ENCODE measurements at places on chromosomes 16 and 17. TPM values are rescaled to one million over a fixed set of nuclear protein-coding genes. Genes with fewer than 3 reads are reported as not detected.

PRSS22 gene
- total RNA-seq, result 1.2 TPM

TBC1D3B gene
- total RNA-seq, result 6.0 TPM

KRT33B gene
- not detected for total RNA-seq

GRCh38 chr17:52148288-52148968, 10.1 kb downstream of the CA10 start:
- H3K36me3 ChIP-seq, result no peaks in the 10 kb centered on the region
- H3K27ac ChIP-seq, result no peak overlapping the region
- no peak overlapping the region for H3K4me3 ChIP-seq
- DNase-seq, result no peak
- H3K27me3 ChIP-seq, result no peaks in the 10 kb centered on the region

DNA sequence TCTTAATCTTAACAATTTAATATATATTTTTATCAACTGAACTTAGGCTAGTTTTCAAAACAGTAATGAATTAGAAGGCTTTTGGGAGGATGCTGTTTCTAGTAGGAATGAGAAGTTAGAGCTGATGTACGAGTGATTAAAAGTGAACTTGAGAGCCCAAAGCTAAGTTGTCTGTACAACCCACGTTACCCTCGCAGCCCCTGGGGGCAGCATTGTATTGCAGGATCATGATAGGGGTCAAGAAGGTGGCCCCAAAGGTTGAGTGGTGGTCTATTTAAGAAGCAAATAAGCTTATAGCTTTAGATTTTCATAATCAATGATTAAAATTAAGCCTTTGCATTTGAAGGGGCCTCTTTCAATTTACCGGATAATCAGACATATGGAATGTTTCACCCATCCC, 33.7 kb upstream of the ALDH3A2 start:
- peaks cover 3% of the 10 kb centered on the region for H3K4me1 ChIP-seq
- no peaks in the 10 kb centered on the region for H3K36me3 ChIP-seq
- no peak for DNase-seq
- H3K4me3 ChIP-seq, result no peak overlapping the region
- no peak overlapping the region for H3K27ac ChIP-seq

DNA sequence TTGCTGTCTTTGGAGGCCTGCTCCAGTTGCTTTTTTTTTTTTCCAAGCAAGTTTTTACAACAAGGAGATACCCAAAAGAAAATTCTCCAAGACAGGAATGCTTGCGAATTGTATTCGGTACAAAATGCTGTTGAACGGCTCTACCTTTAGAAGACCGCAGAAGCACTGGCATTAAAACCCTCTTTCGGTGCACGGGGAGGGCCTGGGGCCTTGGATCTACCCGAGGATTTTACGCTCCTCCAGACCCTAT, 1.3 kb upstream of the HELZ start:
- no peaks in the 10 kb centered on the region for H3K36me3 ChIP-seq
- H3K4me1 ChIP-seq, result peaks cover 4% of the 10 kb centered on the region
- DNase-seq, result no peak

- no peak for DNase-seq
- H3K27me3 ChIP-seq, result no peaks in the 10 kb centered on the region
- no peak overlapping the region for H3K4me3 ChIP-seq
- no peaks in the 10 kb centered on the region for H3K36me3 ChIP-seq
- H3K4me1 ChIP-seq, result peaks cover 2% of the 10 kb centered on the region
Measured at GRCh38 chr16:11550791-11551498, 35.8 kb downstream of the LITAF start.

DNA sequence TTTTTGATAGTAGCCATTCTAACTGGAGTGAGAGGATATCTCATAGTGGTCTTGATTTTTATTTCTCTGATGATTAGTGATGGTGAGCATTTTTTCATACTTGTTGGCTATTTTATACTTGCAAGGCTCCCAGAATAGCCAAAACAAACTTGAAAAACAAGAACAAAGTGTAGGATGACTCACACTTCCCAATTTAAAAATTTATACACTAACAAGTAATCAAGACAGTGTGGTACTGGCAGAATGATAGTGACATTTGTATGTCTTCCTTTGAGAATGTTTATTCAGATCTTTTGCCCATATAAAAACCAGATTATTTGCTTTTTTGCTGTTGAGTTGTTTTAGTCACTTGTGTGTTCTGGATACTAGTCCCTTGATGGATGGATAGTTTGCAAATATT, 17.8 kb downstream of the SPECC1 start:
- no peaks in the 10 kb centered on the region for H3K36me3 ChIP-seq
- H3K27me3 ChIP-seq, result no peaks in the 10 kb centered on the region

GRCh38 chr16:85114909-85115567, 2.8 kb upstream of the CIBAR2 start:
- peak; percentile 92 for DNase-seq
- H3K27me3 ChIP-seq, result no peaks in the 10 kb centered on the region
- peaks cover 1% of the 10 kb centered on the region for H3K4me1 ChIP-seq
- H3K27ac ChIP-seq, result no peak overlapping the region
- H3K36me3 ChIP-seq, result no peaks in the 10 kb centered on the region
- H3K4me3 ChIP-seq, result no peak overlapping the region

- H3K36me3 ChIP-seq, result no peaks in the 10 kb centered on the region
- no peak overlapping the region for H3K4me3 ChIP-seq
- peaks cover 56% of the 10 kb centered on the region for H3K4me1 ChIP-seq
- peak; percentile 96 for DNase-seq
Measured at GRCh38 chr17:82242977-82243647, 14.3 kb downstream of the SLC16A3 start.

- H3K27me3 ChIP-seq, result no peaks in the 10 kb centered on the region
- no peak overlapping the region for H3K27ac ChIP-seq
- no peaks in the 10 kb centered on the region for H3K36me3 ChIP-seq
- no peak overlapping the region for H3K4me3 ChIP-seq
- H3K4me1 ChIP-seq, result no peaks in the 10 kb centered on the region
Measured at GRCh38 chr16:50836121-50836621, 94.3 kb downstream of the CYLD start.

Data from ovary (tissue), 10 donors.